AG09309 (cell line): ENCODE measurements at places on chromosomes 3 and 15.

GRCh38 chr15:84782346-84782745 is 34.0 kb downstream of the ZNF592 start:
- DNase-seq, result no peak

- no peak for DNase-seq
These were observed 330.2 kb downstream of the TIGIT start for GRCh38 chr3:114624047-114624445.

- DNase-seq, result no peak
These were observed 352.3 kb downstream of the NAALADL2 start for GRCh38 chr3:175211466-175211865.

GRCh38 chr15:94263341-94264273 is 32.2 kb downstream of the MCTP2 start:
- DNase-seq, result peak; percentile 69

GRCh38 chr3:107256963-107257362 is 120.3 kb upstream of the CCDC54 start:
- no peak for DNase-seq

- DNase-seq, result no peak
These were observed 198.7 kb downstream of the TNIK start for GRCh38 chr3:171261487-171261886.

DNA sequence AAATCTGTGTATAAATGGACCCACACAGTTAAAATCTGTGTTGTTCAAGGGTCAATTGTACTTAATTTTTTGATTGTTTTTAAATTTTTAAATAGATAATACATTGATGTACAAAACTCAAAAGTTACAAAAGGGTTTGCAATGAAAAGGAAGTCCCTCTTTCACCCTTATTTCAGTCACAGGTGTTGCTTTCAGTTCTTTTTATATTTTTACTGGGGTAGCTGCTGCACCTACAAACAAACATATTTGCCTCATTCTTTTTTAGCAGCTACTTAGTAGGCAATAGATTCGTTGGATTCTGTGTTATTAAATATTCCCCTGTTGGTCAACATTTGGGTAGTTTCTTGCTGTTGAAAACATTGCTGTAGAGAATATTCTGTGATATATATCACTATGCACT is 44.4 kb downstream of the PIAS1 start:
- no peak for DNase-seq

GRCh38 chr3:62926494-62926893 is 51.3 kb upstream of the CADPS start:
- DNase-seq, result no peak

DNA sequence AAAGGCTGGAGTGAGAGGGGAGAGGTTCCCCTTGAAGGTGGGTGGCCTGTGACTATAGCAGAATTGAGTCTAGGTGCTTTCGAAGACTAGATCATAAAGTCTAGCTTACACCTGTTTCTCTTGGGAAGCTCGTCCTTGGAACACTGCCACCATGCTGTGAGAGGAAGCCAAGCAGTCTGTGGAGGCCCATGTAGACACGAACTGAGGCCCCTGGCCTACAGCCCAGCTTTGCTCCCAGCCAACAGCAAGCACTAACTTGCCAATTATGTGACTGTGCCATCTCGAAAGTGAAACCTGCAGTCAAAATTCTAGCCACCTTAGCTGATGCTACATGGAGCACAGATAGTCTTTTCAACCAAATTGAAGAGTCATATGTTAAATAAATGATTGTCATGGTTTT is 190.5 kb upstream of the NECTIN3 start:
- DNase-seq, result peak; percentile 11

- DNase-seq, result no peak
These were observed 42.2 kb downstream of the FAM98B start for GRCh38 chr15:38496151-38496550.

GRCh38 chr3:2706144-2706835 is 403.9 kb downstream of the IL5RA start:
- no peak for DNase-seq

GRCh38 chr15:100041127-100041828 is 300.5 kb downstream of the ADAMTS17 start:
- no peak for DNase-seq

DNA sequence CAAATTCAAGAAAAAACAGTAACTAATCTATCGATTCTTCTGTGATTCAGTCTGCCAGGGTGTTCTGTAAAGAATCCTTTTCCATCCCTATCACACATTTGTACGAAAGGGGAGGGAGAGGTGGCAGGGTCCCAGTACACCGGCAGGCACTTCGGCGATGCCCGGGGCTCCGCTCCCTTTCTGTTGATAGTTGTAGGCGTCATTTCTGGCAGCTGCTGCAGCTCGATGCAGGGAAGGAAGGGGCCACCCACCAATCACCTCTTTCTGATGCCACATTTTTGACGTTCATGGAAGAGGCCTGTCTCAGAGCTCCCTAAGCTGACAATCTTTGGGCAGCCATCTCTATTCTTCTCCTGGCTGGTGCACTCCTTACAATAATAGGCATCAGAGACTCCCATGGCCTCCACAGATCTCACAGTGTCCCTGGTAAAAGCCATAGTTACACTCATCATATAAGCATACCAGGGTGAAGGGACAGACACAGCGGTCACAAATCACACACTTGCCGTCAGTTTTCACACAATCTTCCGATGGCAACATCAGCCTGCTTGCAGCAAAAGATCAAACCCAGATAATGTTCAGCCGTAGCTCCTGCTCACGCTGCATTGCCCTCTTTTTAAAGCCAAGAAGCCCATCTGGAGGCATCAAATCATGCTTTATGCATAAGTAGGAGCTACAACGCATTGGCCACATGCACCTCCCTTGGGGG is 60.8 kb upstream of the ZBTB38 start:
- no peak for DNase-seq

DNA sequence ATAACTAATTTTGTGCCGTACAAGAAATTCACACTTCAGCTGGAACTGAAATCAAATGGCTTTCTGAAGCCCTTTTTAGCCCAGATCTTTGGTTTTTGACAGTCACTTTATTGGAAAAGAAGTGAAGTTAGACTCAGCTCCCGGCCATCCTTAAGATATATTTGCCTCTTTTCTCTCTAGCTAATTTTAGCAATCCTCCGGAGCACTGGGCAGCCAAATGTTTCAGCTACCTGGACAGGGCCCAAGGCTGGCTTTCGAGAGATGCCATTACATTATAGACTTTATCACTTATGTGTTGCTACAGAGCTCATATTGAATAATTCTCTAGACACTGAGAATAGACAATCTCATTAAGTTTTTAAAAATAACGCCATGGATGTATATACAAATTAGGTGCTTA is 28.5 kb upstream of the RPL39L start:
- DNase-seq, result no peak

GRCh38 chr3:197298945-197299854 is 788 bp upstream of the DLG1 start:
- no peak for DNase-seq

GRCh38 chr15:101209285-101209845 is 42.5 kb downstream of the CHSY1 start:
- DNase-seq, result no peak

- peak; percentile 89 for DNase-seq
These were observed 9.5 kb upstream of the TRIM69 start for GRCh38 chr15:44726568-44727484.

DNA sequence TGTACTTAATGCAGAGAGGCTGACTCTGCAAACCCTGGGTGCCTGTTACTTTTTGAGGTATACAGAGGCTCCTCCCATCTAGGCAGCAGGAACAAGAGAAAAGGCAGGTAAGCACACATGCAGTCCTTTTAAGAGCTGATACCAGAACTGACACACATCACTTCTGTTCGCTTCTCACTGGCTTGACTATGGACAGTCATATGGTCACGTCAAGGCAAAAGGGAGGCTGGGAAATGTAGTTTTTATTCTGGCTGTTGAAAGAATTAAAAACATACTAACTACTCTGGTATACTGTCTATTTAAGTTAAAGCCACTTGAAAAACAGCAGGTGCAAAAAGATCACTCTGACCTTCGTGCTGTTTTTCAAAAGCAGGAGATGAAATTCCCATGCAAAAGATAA is 218.3 kb downstream of the CTNNB1 start:
- DNase-seq, result no peak

DNA sequence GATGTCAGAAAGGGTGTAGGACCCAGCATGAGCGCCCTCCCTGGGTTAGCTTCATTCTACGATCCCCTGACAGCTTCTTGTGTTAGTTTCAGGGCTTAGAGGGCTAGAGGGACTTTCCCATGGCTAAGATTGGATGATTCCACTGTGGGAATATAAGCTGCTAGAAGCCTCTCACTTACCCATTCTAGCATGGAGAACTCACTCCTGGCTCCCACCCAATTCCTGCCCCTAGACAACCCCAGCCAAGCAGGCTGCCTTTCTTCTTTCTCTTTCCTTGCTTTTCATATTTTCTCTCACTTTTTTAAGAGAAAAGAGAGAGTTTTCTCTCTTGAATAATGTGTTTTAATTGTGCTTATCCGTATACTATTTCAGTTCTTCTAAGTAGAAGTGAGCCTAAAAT is 335.1 kb upstream of the CNTN6 start:
- no peak for DNase-seq

GRCh38 chr3:61667814-61668213 is 106.4 kb downstream of the PTPRG start:
- DNase-seq, result no peak

DNA sequence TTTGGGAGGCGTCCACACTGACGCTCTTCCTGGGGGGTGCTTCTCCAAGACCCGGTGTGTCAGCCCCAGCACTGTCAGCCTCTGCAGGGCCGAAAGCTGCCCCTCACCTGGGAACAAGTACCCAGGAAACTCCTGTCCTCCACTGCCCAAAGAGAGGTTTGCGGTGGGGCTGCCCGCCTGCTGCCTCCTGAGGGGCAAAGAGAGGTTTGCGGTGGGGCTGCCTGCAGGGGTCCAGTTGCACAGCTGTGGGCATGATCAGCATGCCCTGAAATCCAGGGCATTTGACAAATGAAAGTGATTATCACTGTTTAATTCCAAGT is 15.1 kb upstream of the SNRPA1 start:
- DNase-seq, result no peak

DNA sequence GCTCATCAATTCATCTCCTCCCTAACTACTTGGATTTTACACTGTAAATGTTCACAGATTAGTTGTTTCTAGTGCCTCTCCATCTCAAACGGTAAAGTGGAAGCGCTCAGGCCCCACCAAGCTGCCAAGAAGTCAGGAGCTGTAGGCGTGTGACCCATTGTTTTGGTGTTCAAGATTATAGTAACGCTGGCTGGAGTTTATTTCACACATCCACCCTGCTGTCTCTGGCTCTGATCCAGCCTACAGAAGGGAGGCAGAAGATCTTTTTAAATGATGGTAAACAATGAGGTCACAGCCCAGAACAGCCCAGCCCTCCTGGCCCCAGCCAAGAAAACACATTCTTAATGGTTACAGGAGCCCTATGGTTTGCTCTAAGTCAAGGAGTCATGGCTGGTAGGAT is 25.7 kb upstream of the GALNT15 start:
- no peak for DNase-seq

- DNase-seq, result no peak
These were observed 455.5 kb downstream of the ERC2 start for GRCh38 chr3:56012721-56013120.

DNA sequence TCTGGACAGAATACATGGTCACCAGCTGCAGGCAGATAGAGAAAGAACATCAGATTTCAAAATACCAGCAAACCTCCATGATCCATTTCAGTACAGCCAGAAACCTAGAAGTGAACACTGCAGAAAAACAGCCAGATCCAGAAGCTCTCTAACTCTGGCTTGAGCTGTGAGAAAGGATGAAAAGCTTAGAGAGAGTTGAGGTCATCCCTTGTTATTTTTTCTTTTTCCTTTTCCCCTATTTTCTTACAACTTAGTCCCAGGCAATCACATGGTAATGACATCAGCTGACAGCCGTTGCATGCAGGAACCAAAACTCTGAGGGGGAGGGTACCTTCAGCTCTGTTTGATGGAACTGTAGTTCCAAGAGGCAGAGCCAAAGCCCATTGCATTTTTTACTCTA is 113.2 kb downstream of the TCF12 start:
- no peak for DNase-seq

DNA sequence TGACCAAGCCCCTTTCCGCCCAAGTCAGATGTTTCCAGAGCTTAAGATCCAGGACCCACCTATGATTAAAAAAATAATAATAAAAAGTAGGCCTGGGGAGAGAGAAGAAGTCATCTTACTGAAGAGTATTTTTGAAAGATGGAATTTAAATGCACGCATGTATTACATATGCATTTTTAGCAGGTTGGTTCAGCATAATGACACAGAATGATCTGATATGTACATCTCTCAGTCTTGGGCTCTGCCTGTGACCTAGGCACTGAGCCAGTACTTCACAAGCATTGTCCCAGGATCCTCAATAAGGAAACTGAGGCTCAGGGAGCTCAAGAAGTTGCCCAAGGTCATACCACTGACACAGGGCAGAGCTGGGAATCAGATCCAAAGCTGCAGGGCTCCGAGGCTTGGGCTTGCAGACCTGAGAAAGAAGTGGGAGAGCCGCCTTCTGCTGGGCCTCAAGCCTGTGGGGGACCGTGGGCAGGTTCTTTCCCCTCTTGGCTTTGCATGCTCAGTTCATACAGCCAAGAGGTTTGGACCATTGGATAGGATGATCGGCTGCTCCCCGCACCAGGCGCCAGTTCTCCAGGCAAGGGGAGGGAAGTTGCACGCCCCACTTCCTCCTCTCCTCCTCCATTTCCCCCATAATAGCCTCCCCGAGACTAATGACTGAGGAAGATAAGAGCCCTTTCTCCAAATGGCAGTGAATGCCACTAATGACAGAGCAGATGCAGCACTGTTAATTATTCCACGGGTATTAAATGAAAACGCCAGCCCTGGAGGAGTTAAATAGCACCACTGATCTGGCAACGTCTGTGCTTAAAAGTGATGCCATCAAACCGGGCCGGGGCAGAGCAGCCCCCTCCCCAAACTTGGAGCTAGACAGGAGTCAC is 6.9 kb downstream of the SLC6A1 start:
- DNase-seq, result no peak

GRCh38 chr15:41968701-41969100 is 3.7 kb downstream of the EHD4 start:
- DNase-seq, result no peak

- no peak for DNase-seq
These were observed 13.1 kb upstream of the SLC27A2 start for GRCh38 chr15:50168783-50169411.

- no peak for DNase-seq
These were observed 168.5 kb downstream of the MECOM start for GRCh38 chr3:169494982-169495381.

GRCh38 chr3:4643904-4644547 is 150.9 kb downstream of the ITPR1 start:
- DNase-seq, result no peak

GRCh38 chr15:56244038-56244810 is 545 bp upstream of the RFX7 start:
- DNase-seq, result no peak

GRCh38 chr3:46811615-46812236 is 51.5 kb downstream of the MYL3 start:
- no peak for DNase-seq

- DNase-seq, result no peak
These were observed 237.3 kb downstream of the PDCD6IP start for GRCh38 chr3:34035775-34036174.
